ENCODE measurements at places on chromosomes 3 and 15. TPM values are rescaled to one million over a fixed set of nuclear protein-coding genes. Genes with fewer than 3 reads are reported as not detected.

SHC4 gene
- 2.5 TPM for total RNA-seq

IL16 gene
- 0.18 TPM for total RNA-seq

KIF7 gene
- 5.0 TPM for total RNA-seq

SPSB4 gene
- total RNA-seq, result not detected

PLA2G4D gene
- not detected for total RNA-seq

EOMES gene
- not detected for total RNA-seq

TIMP4 gene
- 0.56 TPM for total RNA-seq

GOLGA8Q gene
- total RNA-seq, result 0.18 TPM

USP3 gene
- total RNA-seq, result 46.7 TPM

RAD51 gene
- 8.4 TPM for total RNA-seq

IQCF5 gene
- not detected for total RNA-seq

NMNAT3 gene
- 0.36 TPM for total RNA-seq

SEMA3F gene
- total RNA-seq, result 9.2 TPM

FANCD2OS gene
- total RNA-seq, result not detected

Measured in IMR-90 (cell line).